ENCODE measurements at places on chromosomes 4 and X.

DNA sequence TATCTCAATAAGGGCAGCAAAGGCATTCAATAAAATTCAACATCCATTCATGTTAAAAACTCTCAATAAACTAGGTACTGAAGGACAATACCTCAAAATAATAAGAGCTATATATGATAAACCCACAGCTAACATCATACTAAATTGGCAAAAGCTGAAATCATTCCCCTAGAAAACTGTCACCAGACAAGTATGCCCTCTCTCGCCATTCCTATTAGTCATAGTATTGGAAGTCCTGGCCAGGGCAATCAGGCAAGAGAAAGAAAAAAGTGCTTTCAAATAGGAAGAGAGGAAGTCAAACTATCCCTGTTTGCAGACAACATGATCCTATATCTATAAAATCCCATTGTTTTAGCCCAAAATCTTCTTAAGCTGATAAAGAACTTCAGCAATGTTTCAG, 116.8 kb downstream of the TENT5D start:
- DNase-seq, result no peak

GRCh38 chr4:172986114-172986513, 182.5 kb upstream of the GALNT7 start:
- no peak for DNase-seq

GRCh38 chr4:7156761-7157488, 35.4 kb upstream of the SORCS2 start:
- no peak for DNase-seq

GRCh38 chr4:121711263-121712000, 14.7 kb upstream of the ANXA5 start:
- DNase-seq, result peak; percentile 59

GRCh38 chr4:123740236-123740635, 343.6 kb downstream of the SPRY1 start:
- DNase-seq, result no peak

All from activated CD4-positive, alpha-beta T cell treated with anti-CD3 and anti-CD28 coated beads, Interleukin-2, amount 50 U/mL, for 48 hours (primary cell).